Stimulated activated CD8-positive, alpha-beta memory T cell treated with anti-CD3 and anti-CD28 coated beads, Interleukin-15, amount 100 ng/mL, for 4 hours (primary cell): ENCODE measurements at places on chromosomes 6 and 20.

DNA sequence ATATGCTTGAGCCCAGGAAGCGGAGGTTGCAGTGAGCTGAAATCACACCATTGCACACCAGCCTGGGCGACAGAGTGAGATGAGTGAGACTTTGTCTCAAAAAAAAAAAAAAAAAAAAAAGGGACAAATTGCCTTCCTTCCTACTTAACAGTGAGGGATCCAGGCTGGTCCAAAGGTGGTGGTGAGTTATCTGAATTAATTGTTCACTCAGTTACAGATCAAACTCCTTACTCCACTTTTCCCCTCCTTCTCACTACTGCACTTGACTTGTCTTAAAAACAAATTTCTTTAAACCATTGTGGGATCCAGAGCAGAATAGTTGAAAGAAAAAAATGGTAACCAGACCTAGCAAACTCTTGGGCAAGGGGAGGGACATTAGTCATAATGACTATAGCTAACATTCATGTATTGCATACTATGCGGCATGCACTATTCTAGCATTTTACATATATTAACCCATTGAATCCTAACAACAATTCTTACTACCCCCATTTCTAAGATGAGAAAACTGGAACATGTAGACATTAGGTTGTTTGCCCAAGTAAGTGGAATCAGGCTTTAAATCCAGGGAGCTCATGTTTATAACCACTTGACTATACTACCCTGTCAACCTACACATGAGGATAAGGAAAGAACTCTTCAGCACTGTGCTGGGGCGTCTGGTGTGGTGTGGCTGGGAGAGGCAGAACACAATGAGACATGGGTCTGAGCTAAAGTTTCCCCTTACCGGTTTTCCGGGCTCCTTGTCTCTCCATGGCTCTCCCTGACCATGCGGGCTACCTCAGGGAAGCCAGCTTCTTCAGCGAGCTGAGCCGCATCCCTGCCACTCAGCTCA, 1.5 kb downstream of the GPANK1 start:
- DNase-seq = no peak

- DNase-seq = no peak
These were observed 25.8 kb upstream of the PLCG1 start for GRCh38 chr20:41111578-41111951.

DNA sequence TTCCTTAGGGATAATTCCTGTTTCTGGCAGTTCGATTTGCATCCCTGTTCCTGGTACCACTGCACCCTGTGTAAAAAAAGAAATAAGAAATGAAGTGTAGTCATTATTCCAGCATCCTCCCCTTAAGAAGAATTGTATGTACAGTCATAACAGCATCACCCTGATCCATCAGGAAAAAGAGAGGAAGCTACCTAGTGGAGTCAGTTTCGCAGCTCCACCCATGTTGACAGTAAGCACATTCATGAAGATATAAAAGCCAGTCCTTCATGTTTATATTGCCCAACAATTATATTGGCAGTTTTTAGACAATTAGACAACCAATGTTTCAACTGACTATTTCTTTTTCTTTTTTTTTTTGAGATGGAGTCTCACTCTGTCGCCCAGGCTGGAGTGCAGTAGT, 21.2 kb upstream of the HLA-G start:
- no peak for DNase-seq

DNA sequence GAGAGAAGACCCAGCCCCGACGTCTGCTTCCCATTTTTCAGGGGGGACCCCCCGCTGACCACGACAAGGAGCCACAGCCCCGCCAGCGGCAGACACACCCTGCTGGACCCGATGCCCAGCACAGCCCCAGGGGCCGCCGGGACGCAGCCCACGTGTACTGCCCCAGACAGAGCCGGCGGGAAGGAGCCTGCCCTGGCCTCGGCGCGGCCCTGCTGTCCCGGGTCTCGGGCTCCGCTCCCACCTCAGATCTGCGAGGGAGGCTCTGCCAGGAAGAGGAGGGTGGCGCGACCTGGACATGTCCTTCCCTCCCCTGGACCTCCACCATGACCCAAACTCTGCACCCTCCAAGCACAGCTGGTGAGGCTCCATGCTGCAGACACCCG, 54.7 kb downstream of the KCNQ2 start:
- DNase-seq = no peak

GRCh38 chr6:168138436-168138835, 59.4 kb upstream of the FRMD1 start:
- DNase-seq = no peak

DNA sequence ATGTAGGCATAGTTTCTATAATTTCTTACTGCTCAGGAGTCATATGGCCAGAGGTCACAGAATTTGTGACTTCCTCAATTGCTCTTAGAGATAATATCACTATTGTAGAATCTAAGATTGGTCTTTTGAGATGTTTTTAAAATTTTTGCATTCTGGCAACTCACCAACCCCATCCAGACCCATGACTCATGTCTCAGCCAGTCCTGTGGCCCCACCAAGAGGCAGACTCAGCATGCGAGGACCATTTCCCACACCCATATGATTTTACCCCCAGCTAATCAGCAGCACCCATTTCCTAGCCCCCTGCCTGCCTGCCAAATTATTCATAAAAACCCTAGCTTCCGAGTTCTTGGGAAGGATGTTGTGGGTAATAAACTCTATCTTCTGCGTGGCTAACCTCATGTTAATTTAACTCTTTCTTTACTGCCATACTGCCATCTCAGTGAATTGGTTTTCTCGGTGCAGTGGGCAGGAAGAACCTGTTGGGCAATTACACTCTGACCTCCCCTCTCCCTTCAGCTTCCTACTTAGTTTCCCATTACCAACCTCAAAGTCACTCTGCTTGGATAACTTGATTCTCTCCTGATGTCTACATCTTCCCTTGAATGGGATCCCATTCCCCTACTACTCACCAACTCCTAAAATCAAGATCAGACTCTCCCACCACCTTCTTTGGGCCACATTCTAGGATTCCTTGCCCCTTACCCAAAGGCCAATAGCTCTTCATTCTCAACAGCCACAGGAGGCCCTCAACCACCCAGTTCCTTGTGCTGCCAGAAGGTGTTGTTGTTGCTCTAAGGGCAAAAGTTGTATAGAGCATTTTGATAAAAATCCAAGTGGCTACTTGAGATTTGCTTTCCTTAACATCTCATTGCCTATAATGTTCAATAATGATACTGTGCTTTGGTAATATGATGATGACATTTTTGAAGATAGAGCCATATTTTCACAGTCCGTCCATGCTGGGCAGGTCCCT, 16.2 kb upstream of the IYD start:
- no peak for DNase-seq

DNA sequence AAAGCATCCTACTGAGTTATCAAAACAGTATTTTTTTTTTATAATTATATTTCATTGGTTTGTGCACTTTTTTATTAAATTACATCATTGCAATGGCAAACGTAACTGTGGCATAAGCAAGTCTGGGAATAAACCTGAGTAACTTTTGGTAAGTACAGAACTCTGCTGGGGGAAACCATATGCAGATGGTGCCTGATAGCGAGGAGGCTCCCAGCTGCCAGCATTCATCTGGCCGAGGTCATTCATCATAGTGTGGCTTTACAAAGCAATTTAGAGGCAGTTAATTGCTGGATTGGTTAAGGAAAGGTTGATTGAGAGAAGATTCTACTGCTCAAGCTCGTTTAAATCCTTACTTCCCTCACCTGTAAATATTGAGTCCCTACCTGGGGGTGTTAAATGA, 52.6 kb downstream of the HECA start:
- no peak for DNase-seq

DNA sequence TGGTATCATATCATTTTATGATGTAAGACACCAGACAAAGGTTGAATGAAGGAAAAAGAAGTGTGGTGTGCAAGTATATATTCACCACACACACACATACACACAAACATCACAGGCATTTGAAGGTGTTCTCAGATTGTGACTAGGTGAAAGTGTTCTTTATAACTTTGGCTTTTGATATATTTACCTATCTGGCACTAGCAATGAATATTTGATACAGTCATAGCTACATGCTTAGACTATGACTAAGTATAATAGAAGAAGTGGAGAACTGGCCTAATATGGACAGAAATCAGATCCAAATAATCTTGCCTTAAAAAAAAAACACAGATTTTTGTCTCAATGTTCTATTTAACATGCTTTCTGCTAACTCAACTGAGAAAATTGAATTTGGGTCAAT, 809.9 kb downstream of the KIF16B start:
- DNase-seq = no peak

GRCh38 chr6:144785056-144785455, 499.9 kb downstream of the UTRN start:
- no peak for DNase-seq

- DNase-seq = no peak
These were observed 47.9 kb downstream of the STK35 start for GRCh38 chr20:2149507-2149906.

DNA sequence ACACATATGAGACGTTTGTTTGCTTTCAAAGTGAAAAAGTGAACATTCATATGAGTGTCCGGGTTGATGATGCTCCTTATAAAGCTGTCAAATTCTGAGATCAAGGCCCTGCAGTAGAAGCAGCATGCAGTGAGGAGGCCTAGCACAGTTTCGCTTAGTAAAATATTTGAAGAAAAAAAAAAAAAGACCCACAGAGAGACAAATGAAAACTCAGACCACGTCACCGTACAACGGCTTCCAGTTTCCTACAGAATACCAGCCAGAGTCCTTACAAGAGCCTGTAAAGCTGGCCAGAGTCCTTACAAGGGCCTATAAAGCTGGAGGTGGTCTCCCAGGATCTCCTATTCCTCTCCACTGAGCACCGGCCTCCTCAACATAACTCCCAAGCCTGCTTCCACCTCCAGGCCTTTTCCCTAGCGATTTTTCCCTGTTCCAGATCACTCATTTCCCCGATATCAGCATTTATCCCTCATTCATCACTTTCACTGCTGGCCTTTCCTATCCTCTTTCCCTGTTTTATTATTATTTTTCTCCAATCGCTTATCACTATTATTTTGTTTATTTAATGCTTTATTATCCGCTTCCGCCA, 1.5 kb upstream of the HMGN4 start:
- no peak for DNase-seq
